T-helper 1 cell (primary cell): ENCODE measurements at places on chromosomes 2 and 18.
A peak's percentile ranks its signal among the peaks of the same experiment; 100 is the strongest.

GRCh38 chr2:191538334-191538903 is 139.5 kb upstream of the NABP1 start:
- no peak for DNase-seq

- no peak for DNase-seq
These were observed 390.9 kb upstream of the SMIM21 start for GRCh38 chr18:75818383-75818782.

- no peak for DNase-seq
These were observed at the start of gene TMEM200C for GRCh38 chr18:5895299-5895875. TMEM200C (minus strand) TSS chr18:5895522; CDS start chr18:5892063, 3,459 bp downstream.

DNA sequence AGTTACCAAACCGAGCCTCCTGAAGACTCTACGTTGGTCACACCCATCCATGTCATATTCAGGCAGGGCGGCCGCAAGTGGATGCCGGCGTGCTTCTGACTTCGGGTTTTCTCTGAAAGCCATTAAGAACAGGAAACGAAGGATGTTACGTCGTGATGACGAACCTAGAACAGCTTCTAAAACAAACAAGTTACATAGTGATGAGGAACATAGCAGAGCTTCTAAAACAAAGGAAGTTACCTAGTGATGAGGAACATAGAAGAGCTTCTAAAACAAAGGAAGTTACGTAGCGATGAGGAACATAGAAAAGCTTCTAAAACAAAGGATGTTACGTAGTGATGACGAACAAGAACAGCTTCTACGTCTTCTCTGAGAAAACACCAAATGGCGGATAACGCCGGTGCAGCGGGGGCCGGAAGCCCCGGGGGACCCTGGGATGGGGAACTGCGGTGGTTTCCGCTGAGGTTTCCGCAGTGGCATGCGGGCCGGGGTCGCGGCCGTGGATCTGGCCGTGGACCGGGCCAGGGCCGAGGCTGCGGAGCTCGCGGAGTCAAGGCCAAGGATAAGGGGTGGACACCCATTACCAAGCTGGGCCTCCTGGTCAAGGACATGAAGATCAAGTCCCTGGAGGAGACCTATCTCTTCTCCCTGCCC is 141.1 kb downstream of the SOCS6 start:
- no peak for DNase-seq

DNA sequence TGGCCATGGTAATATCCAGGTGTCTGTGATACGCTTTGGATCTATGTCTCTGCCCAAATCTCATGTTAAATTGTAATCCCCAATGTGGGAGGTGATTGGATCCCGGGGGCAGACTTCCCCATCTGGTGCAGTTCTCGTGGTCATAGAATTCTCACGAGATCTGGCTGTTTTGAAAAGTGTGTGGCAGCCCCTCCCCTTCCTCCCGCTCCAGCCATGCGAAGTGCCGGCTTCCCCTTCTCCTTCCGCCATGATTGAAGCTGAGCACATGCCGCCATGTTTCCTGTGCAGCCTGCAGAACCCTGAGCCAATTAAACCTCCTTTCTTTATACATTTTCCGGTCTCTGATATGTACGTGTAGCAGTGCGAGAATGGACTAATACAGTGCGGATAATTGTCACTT is 42.5 kb downstream of the GPC1 start:
- DNase-seq, result no peak

DNA sequence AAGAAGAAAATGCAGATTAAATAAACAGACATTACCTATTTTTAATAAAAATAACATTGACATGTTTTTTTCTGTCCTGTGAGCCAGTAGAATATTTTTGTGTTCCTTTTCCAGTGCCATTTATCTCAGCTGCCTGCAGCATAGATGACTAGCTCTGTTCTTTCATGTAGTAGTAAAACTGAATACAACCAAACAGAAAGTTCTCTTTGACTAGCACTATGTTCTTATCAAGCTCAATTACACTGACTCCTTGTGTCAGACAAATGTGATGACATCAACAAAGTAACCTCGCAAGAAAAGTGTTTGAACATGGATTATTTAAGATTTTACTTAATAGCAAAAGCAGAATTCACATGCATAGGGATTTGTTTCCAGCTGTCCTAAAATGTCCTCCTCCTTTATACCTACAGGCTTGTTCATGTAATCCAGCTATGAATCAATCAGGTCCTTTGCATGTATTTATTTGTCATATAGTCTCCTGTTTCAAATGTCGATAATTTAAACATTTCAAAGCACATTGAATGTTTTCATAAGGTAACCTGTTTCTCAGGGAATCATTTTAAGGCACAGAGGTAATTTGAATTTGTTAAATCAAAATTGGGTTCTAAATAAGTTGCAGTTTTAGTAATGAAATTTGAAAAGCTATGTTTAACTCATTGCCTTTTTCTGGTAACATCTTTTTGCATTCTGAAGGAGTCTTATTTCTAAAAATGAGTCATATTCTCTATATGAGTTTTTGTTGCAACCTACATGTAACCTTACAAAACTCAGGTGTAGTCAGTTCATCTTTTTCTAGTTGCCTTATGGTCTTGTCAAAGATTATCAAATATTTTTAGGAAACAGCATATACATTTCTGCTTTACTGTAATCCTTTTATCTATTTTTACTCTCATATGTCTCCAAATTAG is 215.3 kb upstream of the GULP1 start:
- no peak for DNase-seq

- no peak for DNase-seq
These were observed 170.9 kb downstream of the ZNF521 start for GRCh38 chr18:25180973-25181548.

GRCh38 chr2:113173542-113174375 is at the start of gene PSD4:
PSD4 (plus strand) TSS chr2:113173971; CDS start chr2:113182457, 8,486 bp downstream.
- DNase-seq, result peak; percentile 82

DNA sequence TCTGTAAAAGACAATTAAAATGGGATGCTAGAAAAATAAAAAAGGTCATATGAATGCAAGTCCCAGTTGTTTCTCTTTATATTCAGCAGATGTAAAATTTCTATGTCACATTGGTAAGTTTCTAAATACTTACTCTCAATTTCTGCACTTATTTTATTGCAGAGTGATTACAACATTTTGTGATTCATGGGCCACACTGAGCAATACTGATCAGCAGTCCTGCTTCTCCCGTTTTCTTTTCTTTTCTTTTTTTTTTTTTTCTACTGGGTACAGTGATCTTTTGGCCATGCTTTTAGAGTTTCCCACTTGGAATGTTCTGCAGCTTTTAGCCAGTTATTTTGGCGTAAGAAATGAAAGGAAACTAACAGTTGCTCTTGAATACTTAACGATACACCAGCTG is 38.8 kb downstream of the LIMS1 start:
- DNase-seq, result no peak

GRCh38 chr2:9273486-9274130 is 67.0 kb downstream of the ASAP2 start:
- no peak for DNase-seq

DNA sequence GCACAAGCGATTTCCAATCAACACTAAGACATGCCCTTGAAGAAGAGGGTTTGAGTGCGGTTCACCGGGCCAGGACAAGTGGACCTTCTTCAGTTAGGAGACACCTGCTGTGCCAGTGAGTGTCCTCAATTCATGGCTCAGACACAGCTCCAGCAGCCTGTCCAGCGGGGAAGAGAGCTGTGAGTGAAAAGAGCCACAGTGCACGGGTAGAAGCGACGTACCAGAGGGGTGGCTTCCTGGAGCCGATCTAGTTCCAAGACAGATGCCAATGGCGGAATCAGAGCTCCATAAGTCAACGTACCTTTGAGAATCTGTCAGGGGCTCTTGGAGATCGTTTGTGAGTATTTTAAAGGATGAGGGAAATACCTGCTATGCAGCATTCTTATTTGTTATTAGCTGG is 119.9 kb upstream of the SALL3 start:
- DNase-seq, result no peak

DNA sequence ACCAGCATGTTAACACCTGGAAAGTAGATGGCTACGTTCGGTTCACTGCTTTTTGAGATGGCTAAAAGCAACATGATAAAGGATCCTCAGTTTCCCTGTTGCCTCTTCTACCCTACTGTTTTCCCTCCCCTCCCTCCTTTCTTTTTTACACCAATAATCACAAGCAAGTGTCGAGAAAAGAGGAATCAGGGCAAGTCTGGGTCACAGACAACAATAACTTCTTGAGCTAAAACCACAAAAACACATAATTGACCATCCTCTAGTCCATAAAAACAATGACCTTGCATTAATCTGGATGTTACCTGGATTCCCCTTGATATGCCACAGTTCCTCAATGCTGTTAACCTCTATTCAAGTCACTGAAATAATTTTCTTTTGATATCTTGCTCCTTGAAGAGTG is 736.6 kb upstream of the GCFC2 start:
- DNase-seq, result no peak

DNA sequence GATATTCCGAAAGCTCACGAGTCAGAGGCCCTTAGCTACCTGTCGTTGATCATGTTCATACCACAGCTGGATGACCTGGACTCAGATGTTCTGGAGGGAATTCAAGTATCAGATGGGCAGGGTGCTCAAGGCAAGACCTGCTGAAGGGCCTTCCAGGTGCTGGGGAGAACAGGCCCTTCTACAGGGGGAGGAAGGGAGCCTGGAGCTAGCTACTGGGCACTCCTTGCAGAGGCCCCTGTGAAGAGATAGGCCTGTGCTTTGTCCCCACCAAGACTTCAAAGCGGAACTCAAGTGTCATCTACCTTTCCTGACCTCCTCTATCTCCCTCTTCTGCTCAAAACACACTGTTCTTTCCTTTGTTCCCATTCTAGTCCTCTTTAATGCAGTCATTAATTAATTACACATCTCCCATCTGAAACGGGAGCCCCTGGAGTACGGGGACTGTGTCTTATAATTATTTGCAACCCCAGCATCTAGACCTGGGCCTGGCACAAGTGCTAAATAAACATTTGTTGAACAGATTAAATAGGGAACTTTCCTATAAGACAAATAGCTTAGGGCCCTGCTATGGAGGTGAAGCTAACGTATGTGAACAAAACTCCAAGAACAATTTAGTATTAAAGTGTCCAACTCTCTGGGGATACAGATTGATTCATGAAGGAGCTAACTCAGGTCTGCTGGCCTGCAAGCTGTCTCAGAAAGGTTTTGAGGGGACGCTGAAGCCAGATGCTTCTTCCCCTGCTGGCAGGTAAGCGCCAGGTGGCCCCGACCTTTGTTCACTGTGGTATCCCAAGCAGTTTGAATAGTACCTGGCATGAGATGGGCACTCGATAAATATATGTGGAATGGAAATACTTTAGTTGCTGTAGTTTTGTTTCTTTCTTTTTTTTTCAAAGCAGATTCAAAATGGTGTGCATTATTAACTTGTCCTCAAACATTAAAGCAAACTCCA is 22.0 kb downstream of the RHOB start:
- no peak for DNase-seq

DNA sequence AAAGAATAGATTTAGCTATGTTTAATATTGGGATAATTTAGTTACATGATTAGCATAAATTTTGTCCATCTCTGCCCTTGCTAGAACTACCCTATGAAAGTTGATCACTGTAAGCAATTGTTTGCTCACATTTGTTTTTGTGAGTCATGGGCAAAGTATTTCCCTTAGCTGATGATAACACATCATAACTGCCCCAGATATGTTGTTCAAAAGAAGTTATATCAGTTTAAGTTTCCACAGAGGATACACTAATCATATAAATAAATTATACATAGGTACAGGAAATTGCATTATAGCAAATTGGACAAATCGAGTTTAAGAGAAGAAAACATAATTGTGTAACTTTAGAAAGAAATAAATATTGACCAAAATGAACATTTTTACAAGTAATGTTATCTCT is 223.2 kb upstream of the PIK3C3 start:
- no peak for DNase-seq

DNA sequence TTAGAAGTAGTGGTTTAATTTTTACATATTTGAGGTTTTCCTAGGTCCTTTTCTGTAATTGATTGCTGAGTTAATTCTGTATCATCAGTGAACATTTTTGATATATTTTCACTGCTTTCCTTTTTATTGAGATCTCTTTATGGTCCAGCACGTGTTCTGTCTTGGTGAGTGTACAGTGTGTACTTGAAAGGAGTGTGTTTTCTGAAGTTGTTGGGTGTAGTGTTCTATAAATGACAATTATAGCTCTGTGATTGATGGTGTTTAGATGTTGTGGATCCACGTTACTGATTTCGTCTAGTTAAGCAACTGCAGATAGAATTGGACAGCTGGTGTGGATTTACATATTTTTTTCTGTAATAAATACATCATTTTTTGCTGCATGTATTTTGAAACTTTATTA is 32.7 kb downstream of the AGFG1 start:
- no peak for DNase-seq

DNA sequence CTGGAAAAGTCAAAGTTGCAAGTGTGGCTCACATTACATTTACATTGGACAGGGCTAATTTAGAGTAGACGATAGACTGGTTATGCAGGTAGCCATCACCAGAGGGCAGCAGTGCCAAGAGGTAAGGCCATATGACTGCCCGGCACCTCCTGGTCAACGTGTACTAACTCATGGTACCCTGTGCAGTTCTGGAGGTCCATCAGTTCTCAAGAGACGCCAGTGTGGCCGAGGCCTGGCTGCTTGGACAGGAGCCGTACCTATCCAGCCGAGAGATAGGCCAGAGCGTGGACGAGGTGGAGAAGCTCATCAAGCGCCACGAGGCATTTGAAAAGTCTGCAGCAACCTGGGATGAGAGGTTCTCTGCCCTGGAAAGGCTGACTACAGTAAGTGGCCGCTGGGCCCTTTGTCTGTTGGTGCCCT is 65.8 kb upstream of the EML6 start:
- DNase-seq, result no peak

GRCh38 chr18:71831039-71831438 is 713.1 kb downstream of the CBLN2 start:
- DNase-seq, result no peak

GRCh38 chr2:217451666-217452065 is 551.1 kb downstream of the TNS1 start:
- DNase-seq, result no peak

DNA sequence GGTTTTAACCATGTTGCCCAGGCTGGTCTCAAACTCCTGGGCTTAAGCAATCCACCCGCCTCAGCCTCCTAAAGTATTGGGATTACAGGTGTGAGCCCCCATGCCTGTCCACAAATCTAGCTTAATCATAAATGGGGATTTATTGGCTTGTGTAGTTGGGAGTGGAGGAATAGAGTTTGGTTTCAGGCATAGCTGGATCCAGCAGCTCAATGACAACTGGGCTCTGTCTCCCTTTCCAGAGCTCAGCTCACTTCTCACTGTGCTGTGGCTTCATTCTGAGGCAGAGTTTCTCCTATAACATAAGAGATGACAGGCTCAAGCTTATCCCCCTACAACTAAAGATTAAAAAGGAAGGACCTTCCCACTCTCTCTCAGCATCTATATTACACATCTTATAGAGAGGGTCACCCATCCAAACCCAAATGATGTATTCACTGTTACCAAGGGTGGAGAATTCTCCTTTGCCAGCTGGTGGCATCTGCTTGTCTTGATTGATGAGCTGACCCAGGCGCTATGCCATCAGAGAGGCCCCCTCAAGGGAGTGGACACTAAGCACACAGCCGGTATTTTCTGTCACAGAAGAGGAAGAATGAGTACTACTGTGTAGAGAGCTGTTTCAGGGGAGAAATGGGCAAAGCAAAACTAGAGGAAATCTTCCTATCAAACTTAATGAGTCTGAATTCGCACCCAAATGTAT is 280.4 kb downstream of the PTPRM start:
- no peak for DNase-seq

- no peak for DNase-seq
These were observed 214.8 kb upstream of the HNRNPA3 start for GRCh38 chr2:176997792-176998169.

GRCh38 chr2:218387369-218388194 is 5.5 kb downstream of the SLC11A1 start:
- no peak for DNase-seq

GRCh38 chr2:159903443-159904126 is 105.6 kb upstream of the CD302 start:
- DNase-seq, result peak; percentile 58
